ENCODE measurements at places on chromosomes 4 and X.

- DNase-seq = no peak
Measured at GRCh38 chr4:83207497-83208101, 77.0 kb downstream of the COQ2 start.

DNA sequence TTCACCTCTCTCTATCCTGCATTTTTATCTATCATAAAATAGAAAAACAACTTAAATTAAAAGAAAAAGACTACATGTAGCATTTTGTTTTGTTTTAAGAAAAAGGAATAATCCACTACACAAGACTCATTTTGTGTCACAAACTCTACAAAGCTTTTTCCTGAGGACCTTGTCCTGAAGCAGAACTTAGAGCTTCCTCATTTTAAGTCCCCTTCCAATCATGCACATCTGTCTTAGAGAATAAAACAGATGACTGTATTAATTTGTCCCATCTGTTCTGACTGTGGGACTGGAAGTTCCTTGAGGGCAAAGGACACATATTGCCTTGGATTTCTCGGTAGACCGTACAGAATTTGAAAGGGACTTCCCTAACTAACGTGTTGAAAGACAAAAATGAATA lies 218.5 kb downstream of the COL25A1 start:
- DNase-seq = no peak

- no peak for DNase-seq
Measured at GRCh38 chrX:21799767-21800166, 39.6 kb upstream of the MBTPS2 start.

DNA sequence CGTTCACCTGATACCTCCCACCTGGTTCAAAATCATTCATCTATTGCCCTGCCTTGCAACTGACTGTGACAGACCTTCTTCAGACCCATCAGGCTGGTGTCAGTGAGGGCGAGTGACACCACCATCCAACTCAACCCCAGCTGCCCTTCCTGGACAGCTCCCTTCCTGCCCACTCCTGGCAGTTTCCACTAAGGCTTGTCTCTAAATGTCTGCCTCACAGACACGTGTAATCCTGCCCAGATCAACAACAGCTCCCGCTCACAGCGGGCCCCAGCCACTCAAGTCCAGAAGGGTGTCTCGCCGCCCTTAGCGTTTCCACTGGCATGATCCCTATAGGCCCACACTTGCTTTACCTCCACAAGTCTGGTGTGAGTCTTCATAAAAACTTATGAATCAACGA lies 28.9 kb downstream of the ACSL1 start:
- DNase-seq = no peak

GRCh38 chrX:87664381-87664780 lies 146.8 kb downstream of the KLHL4 start:
- DNase-seq = no peak

Measured in effector CD4-positive, alpha-beta T cell (primary cell).